Right kidney (tissue), 9 donors: ENCODE measurements at places on chromosomes 3 and 15.

DNA sequence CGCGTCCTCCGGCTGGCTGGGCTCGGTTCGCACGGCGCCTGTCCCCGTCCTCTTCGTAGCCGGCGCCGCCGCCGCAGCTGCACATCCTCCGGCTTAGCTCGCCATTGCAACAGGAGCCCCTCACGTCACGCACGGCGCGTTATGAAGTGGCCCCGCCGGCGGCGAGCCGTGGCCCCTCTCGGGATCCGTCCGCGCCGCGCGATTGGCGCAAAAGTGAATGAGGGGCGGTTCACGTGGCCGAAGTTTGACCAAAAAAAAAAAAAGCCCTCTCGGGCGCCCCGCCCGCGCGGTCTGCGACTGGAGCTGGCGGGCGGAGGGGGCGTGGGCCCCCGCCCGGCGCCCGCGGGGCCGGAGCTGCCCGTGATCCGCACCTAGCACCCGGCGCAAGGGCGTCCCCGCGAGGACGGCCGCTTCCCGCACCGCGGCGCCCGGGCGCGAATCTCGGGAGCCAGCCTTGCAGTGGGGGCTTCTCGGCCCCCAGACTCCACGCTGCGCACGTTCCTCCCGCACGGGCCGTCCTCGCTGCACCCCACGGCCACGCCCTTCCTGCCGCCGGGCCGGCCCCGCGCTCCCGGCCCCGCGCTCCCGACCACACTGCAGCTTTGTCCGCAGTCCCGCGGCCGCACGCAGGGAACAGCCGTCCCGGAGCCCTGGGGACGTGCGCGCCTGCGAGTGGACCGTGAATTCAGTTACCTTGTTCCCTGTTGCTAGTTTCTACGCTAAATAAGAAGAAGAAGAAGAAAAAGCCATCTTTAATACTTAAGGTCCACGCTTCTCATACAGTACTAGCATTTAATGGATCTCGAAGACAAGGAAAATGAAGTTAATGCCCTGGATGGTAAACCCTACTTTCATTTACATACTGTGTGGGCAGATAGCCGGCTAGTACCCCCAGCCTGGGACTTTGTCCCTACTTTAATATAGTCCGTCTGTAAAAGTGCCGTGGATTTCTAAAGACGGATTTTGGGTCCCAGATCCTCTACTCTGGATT is at the start of gene CHSY1:
CHSY1 (minus strand) TSS at position 219 of the 991 bp plus-strand sequence. CDS start 592 bp downstream, outside the sequence.
- DNase-seq, result peak; percentile 94

DNA sequence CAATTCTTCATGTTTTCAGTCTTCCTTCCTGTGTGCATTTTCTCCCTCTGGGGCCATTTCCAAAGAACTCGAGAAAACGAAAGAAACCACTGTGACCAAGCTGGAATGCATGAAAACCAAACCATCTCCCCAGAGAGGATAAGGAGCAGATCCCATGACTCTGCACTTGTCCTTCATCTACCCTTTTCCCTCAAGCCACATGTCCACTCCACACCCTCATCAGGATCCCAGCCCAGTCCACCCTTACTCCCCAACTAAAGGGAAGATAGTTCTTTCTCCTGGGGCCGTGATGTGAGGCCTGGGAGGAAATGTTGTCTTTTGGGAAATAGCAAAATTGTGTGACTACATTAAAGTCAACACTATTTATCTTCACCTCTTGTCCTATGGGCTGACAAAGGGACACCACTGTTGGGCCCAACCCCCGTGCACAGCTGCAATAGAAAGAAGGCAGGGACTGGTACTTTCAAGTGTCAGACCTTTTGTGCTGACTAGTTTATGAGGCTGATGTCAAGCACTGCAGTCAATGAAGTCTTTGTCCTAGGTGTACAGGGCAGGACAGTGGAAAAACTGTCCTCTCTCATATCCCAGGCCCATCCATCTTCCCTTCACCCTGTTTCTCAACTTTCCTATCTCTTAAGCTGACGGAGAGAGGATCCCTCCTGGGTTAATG is 487.1 kb upstream of the NR2F2 start:
- DNase-seq, result peak; percentile 50

GRCh38 chr3:44114142-44114541 is 127.5 kb upstream of the TOPAZ1 start:
- no peak for DNase-seq

- DNase-seq, result no peak
Measured at GRCh38 chr3:19945534-19945933, 1.4 kb upstream of the RAB5A start.

DNA sequence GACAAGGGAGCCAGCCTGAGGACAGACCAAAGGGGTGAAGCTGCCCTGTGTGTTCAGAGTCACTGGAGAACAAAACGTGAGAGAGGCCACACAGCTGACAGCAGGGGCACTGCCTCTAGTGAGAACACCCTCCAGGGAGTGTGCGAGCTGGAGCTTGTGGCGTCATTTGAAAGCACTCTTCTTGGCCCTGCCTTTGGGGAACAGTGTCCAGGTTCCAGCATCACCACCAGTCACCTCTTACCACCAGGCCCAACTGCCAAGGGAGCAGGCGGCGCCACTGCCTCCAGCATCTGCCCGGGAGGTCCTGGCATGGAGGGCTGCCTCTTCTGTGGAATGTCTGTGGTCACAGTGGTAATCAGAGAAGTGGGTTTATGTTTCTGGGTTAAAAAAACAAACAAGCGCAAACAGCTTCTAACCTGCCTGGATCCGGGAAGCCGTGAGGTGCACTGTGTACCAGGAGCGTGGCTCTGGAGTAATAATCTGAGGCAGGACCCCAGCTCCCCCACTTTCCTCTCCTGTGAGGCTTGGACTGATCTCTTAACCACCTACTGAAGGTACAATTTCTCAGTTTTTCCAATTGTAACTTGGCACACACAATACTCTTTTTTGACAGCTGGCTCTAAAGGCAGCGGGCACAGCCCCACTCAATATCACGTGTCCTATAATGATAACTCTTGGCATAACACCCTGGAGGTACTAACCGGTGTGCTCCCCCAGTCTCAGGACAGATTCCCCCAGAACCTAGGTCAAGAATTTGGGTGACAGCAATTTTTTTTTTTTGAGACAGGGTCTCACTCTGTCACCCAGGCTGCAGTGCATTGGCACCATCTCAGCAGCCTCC is 32.2 kb upstream of the CDCP1 start:
- no peak for DNase-seq

- DNase-seq, result no peak
Measured at GRCh38 chr15:59736181-59736580, 47.1 kb upstream of the BNIP2 start.

DNA sequence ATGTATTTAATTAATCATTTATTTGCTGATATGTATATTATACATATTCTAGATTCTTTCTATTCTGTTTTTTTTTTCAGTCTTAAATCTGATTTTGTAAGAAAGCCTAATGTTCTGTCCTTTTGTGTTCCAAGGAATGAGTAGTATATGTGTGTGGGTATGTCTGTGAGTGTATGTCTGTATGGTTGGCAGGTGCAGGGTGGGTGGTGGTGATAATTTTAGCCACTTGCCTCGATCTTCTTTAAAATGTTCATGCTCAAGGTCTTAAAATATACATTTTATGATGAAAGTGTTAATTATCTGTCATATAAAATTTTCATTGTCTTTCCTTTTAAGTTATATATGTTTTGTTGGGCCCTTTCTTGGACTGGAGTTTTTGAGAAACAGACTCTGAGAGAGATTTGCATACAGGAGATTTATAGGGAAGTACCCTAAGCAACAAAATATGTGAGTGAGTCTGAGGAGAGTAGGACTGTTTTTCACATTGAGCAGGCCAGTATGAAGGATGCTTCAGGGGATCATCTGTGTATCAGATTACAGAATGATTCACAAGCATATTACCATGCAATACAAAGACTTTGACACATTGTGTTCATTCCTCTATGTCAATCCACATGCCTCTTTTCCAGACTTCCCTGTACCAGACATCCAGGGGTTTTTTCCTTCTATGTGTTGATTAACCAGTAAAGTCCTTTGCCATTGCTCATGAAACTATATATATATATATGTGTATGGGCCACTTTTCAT is 211.0 kb upstream of the DPPA4 start:
- no peak for DNase-seq

- DNase-seq, result no peak
Measured at GRCh38 chr3:189557824-189558223, 73.4 kb upstream of the TP63 start.

- no peak for DNase-seq
Measured at GRCh38 chr15:90711418-90711824, 5.7 kb upstream of the BLM start.

DNA sequence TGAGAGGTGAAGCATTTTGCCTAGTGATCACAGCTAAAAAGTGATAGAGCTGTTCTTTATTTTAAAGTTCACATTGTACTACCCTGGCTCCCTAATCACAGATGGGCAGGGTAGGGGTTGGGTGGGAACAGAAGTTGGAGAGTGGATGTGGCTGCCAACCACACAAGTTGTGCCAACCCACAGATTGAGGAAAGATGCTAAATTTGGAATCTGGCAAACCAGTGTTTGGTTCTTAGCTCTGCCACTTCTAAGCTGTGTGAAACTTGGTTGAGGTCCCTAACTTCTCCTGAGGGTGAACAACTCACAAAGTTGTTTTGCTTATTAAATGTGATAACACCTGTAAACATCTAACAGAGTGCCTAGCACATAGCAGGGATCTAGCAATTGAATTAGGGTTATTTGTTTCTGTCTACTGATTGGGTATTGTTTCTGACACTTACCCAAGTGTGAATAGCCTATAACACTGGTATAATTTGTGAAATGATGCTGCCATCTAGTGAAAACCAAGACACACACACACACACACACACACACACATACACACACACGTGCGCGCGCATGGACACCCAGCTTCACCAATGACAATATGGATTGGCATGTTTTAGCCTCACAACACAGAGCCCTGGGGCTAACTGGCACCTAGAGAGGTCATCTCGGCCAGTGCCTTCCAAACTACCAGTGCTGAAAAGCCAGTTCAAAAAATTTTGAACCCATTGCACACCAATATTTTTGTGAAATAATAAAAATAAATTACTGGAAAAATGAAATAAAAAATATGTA is 25.3 kb downstream of the ADGRG7 start:
- DNase-seq, result peak; percentile 3

GRCh38 chr3:126208606-126209256 is 28.3 kb upstream of the ALDH1L1 start:
- no peak for DNase-seq

DNA sequence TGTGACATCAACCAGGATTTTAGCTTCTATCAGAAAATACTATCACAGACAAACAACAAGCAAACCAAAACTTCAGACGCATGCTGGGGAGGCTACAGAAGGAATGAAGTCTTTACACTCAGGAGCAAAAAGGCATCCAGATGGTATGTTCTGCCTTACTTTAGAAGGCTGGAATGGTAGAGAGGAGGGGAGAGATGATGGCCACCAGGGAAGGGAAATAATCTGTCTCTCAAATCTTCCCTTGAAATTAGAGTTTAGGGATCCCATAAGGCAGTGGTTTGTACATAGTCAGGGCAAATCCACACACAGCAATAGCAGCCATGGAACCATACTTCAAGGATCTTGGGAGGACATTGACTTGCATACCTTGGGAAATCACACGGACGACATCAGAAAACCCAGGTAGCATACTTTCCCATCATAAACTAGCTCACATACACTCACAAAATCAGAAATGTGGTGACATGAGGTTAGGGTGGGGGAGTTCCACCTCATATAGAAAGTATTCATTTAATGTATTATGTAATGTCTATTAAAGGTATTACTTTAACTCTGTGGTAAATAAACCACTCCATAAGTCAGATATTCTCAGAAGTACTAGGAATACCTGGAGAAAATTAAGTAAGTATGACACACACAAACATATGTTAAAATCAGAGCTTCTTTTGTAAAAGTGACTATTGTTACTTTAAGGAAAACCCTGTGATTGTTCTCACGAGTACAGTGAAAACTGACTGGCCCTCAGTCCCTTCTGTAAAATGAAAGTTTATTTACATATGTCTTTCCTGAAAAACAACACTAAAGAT is 9.4 kb downstream of the BTLA start:
- no peak for DNase-seq

DNA sequence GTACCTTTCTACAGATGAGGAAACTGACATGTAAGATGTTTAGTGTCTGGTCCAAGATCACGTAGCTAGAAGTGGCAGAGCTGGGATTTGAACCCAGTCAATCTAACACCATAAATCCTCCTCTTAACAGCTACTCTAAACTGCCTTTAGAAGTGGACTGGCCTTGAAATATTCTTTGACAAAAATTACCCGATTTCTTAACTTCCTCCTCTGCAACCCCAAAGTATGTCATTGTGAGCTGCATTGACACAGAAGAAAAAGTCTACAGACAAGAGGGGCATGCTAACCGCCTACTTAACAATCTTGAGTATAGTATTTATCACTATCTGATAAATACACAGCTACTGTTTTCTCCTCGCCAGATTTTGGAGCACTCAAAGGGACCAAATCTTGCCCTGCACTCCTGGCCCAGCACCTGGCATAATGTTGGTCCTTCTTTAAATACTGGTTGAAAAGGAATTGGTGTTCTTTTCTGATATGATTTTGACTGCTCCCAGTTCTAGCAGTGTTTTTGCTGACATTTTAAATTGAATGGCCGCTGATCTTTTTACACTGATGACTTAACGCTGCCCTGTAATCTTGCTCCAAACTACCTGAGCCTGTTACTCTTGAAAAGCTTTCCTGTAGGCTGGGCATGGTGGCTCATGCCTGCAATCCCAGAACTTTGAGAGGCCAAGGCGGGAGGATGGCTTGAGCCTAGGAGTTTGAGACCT is 36.9 kb downstream of the ITPR1 start:
- DNase-seq, result no peak

DNA sequence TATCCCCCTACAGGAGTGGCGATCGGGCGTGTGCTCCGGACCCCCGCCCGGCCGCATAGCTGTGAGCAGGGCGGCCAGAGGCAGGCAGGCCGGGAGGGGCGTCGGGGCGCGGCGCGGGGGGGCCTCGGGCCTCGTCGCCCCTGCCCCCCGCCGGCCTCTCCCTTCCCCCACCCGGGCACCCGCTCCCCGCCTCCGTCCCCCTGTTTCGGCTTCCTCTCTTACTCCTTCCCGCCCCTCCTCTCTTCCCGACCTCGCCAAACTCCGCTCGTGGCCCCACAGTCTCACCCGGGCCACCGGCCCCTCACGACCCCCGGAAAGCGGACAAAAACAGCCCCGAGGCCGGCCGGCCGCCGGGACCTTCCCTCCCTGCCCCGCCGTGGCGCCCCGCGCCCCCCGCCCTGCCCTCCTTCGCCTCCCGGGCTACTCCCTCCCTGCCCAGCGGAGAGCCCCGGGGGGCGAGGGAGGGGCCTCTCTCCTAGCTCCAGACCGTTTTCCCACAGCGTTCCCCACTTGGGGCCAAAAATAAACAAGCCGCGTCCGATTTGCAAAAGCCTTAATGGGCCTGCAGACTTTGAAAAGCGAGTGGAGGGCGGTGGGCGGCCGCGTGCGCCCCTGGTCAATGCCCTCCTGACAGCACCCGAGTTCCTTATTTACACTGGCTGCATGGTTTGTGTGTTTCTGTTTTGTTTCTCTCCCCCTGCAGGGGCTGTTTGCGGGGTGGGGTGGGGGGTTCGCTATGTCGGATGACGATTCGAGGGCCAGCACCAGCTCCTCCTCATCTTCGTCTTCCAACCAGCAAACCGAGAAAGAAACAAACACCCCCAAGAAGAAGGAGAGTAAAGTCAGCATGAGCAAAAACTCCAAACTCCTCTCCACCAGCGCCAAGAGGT is 1.0 kb downstream of the UBE2E1 start:
- DNase-seq, result peak; percentile 70
